ENCODE measurements at places on chromosomes 1 and 21.

DNA sequence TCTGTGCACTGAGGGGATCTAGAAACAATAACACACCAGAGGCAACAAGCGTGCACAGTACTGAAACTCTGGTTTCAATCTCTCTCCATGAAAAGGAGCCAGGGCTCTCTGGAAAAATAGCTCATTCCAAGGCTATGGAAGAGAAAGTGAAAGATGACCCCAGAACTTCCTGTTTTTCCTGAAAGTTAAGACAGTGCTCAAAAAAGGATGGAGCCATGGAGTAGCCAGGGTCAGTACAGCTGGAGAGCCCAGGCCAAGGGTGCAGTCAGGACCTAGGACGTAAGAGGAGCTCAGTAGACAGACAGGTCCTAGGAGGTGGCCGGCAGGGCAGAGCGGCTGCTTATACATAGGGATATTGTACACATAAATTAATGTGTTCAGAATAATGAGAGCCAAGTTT lies 19.1 kb downstream of the NOL9 start:
- no peak for DNase-seq

- DNase-seq = no peak
Measured at GRCh38 chr1:1344655-1345361, 4.4 kb downstream of the DVL1 start.

DNA sequence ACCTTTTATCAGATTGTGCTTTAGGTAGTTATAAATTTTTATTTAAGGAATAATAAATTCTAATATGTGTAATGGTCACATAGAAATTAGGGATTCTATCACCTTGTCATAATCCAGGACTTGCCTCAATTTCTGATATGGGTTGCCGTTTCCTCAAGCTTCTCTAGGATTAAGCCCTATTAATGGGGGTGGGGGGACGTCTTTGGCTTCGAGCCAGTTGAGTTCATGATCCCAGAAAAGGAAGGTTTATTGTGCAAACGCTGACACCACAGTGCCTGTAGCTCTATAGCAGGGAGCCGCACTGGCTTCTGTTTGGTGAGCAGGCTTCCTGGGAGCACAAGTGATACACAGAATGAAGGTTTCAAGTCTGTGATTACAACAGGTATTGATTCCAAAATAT lies 22.0 kb upstream of the VAMP3 start:
- no peak for DNase-seq

DNA sequence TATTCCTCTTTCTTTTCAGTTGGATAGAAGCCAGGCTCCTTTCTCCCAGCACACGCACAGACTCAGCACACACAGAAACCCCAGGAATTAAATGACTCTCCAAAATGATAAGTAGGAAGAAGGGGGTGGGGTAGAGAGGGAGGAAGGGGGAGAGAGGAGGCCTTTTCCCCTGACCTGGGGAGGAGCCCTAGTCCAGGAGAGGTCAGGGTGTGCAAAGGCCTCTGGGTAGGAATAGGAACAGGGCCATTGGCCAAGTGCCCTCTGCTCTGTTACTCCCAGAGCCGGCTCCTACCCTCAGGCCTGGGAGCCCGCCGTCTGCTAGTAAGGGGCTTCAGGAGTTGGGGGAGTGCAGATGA lies 35.6 kb upstream of the PUM1 start:
- DNase-seq = no peak

DNA sequence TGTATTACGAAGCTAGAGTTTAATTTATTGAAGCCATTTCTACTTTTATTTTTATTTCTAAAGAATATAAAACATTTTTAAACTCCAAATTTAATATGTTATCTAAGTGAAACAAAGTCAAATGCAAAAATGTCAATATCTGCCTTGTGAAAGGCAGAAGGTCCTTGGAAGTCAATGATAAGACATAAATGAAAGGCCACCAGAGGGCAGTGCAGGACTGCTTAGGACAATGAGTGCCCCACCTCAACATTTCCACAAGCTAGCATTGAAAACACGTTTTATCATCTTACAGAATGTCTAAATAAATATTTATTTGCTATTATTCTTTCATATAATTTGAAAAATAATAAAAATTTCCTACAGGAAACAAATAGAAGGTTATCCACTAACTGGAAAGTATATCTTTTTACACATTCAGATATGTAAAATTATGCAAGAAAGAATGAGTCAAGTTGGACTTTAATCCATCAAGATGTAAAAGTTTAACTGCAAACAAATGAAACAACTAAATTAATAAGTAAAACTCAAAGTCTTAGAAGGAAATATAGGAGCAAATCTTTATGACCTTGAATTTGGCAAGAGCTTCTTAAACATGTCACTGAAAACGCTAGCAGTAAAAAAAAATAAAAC lies 140.1 kb upstream of the FMN2 start:
- peak; percentile 70 for DNase-seq

DNA sequence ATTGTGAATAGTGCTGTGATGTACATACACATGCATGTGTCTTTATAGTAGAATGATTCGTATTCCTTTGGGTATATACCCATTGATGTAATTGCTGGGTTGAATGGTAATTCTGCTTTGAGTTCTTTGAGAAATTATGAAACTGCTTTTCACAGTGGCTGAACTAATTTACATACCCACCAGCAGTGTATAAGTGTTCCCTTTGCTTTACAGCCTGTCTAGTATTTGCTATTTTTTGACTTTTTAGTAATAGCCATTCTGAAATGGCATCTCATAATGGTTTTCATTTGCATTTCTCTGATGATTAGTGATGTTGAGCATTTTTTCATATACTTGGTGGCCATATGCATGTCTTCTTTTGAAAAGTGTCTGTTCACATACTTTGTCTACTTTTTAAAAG lies 54.5 kb upstream of the FAM78B start:
- DNase-seq = no peak

- DNase-seq = peak; percentile 96
Measured at GRCh38 chr1:155609515-155610256, at the start of gene MSTO1. MSTO1 (plus strand) TSS chr1:155610218; CDS start chr1:155610249, 31 bp downstream.

DNA sequence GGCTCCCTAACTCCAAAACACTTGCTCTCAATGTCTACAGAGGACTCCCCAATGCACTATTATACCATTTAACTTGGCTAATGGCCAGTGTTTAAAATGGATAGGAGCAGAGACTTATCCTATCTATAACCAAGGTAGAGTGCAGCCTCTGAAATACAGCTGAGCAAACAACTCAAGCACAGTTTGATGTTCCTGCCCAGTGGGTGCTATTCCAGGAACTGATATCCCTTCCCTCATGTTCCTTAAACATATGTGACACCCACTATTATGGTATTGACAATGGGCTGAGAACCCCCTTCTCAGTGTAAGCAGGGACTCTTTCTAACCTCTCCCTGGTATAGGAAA lies 51.7 kb downstream of the SH3GLB1 start:
- DNase-seq = no peak

DNA sequence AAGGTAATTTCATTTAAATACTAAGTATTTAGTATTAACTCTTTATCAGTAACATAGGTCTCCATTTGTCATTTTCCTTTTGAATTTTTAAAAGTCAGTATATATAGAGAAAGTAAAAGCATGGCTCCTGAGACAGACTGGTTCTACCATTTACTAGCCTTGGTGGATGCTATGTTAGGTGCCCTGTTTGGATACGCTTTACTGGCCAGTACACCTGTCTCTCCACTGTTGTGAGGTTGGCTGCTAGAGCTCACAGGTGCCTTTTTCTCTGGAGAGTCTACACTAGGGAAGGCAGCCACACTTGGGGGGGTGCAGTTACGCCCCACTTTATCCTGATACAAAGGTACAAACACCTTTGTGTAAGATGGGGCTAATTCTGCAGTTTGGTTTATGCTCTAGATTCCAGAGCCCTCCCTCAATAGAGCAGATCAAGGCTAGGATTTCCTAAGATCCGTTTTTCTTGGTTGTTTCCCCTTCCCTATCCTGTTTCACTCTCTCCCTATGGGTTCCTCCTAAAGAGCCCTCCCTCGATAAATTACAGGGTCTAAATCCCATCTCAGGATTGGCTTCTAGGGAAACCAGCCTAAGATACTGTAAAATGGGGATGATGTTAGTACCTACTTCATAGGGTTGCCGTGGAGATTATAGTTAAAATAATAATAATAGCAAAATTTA lies 5.6 kb upstream of the GPSM2 start:
- no peak for DNase-seq

DNA sequence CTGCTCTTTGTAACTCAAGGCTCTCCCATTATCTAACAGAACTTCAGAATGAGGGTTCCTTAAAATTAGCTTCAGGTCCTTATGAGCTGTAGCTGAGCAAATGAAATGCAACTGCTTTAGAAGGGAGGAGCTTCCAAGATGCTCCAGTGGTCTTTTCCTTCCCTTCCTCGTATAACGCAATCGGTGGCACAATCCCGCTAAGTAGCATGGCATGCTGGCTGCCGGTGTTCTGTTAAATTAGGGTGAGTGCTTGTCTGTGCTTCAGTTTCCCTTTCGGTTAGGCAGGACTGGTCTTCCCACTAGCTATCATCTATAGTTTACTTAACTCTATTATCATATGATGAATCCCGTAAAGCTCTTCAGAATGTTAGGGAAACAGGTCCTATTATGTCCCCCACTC lies 917 bp downstream of the KIAA0040 start:
- no peak for DNase-seq

DNA sequence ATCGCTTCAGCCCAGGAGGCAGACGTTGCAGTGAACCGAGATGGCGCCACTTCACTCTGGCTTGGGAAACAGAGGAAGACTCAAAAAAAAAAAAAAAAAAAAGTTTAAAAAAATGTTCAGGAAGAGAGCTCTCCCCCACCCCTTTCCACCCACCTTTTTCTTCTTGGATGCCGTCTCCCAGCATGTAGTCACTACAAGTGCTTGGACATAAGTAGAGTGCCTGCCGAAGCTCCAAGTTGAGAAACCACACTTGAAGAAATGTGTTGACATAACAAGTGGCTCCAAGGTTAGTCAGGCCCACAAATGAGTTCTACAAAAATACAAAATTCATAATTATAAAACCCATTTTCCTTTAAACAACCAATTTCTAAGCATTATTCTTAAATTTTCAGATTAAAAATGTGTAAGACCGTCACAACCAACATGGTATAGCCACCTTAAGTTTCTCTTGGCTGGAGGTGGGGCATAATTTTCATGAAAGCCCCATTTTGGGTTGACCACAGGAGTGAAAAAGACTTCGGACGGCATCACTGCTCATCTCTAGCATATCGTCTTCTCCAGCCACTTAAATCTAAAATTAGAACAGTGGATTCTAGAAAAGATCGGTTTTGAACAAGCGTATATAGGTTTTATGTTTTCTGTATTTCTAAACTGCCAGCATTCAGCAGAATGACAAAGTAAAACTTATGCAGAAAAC lies 26.4 kb downstream of the USP48 start:
- no peak for DNase-seq

- no peak for DNase-seq
Measured at GRCh38 chr1:24341260-24341659, 22.1 kb downstream of the GRHL3 start.

DNA sequence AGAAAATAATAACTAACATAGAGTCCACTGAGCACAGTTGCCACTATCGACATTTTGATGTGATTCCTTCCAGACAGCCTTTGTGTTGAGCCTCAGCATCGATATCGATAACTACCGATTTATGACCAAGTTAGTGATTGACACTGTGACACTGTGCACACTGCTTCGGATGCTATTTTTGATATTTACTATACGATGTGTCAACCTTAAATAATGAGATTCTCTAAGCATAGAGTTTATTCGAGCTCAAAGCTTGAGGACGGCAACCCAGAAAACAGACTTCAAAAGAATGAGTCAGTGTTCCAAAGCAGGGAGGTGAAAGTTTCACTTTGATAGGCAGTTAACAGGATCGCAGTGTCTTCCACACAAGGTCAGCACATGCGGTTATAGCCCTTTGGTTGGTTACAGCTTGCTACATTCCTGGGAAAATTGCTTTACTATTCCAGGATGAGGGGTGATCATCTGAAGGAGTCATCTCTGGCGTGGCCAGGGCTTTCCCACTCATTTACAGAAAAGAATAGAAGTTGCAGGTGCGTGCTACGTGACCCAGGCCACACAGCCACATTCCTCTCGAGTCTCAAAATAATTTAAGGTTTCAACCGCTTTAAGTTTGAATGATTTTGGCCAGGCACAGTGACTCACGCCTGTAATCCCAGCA lies 53.6 kb upstream of the EFHD2 start:
- DNase-seq = no peak

DNA sequence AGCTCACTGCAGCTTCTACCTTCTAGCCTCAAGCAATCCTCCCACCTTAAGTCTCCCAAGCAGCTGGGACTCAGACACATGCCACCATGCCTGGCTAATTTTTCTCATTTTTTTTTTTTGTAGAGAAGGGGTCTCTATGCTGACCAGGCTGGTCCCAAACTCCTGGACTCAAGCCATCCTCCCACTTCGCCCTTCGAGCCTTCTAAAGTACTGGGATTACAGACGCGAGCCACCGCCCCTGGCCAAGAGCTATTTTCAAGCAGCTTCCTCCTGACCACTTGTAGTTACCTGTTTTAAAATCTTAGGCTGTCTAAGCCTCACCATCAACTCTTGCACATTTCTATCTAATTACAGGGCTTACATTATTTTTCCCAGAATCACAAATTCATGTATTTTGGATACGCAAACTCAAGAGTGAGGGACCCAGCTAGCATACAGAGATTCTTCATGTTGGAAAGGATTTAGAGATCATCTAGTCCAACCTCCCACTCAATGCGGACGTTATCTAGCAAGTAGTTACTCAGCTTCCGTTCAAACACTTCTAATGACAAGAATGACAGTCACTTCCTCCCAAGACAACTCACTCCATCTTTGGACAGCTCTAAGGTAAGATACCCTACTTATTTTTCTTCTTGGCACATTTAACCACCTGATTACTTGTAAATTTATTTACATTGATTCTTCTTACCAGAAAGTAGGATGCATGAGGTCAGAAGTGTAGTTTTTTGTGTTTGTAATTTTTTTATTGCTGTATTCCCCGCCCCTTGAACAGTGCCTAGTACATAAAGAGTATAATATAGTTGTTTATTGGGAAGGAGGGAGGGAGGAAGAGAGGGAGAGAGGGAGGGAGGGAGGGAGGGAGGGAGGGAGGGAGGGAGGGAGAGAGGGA lies 65.4 kb downstream of the LUZP1 start:
- DNase-seq = no peak

- DNase-seq = no peak
Measured at GRCh38 chr1:26336477-26337205, 17.3 kb downstream of the CRYBG2 start.

GRCh38 chr1:12161662-12162458 lies 4.9 kb upstream of the TNFRSF1B start:
- DNase-seq = peak; percentile 65

GRCh38 chr1:225477296-225477911 lies 49.6 kb upstream of the LBR start:
- DNase-seq = no peak

All from globus pallidus (tissue), 1 donor.